Stimulated activated CD4-positive, alpha-beta T cell treated with anti-CD3 and anti-CD28 coated beads, Interleukin-15, amount 100 ng/mL, for 48 hours (primary cell): ENCODE measurements at places on chromosomes 2 and 18.

- DNase-seq: no peak
Measured at GRCh38 chr2:68319398-68320117, at the start of gene CNRIP1. CNRIP1 (minus strand) TSS chr2:68319949; CDS start chr2:68319400, 549 bp downstream.

DNA sequence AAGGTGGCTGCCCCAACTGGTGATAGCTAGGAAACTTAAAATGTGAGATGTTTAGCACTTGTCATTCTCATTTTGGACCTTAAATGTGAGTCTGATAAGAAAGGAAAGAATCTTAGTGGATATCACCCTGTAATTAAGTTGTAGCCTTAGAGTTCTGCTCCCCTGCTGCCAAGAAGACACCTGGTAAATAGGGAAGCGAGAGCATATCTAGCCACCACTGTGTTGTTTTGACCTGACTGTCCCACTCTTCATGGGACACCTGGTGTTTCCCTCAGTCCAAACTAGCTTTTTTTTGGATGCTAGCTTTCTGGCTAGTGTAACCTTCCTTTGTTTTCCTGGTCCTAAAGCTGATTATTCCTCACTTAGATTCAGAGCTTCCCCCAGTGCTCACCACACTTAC lies 357.6 kb downstream of the RAD51AP2 start:
- no peak for DNase-seq

DNA sequence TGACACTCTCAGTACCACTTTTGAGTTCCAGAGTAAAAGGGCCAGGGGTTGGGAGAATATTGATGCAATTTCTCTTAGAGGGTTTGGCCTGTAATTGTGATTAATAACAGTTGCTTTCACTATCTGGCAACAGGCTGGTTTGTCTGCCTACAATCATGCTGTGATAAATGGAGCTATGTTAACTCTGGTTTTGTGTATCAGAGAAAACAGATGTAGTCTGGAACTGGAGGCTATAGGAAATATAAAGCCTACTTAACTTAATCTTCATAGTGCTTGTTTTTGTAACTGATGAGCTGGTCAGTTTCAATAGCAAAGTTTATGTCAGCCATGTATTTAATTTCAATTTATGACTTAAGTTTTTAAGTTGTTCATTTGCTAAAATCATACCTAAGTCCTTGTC lies 138.0 kb downstream of the AGPS start:
- no peak for DNase-seq

DNA sequence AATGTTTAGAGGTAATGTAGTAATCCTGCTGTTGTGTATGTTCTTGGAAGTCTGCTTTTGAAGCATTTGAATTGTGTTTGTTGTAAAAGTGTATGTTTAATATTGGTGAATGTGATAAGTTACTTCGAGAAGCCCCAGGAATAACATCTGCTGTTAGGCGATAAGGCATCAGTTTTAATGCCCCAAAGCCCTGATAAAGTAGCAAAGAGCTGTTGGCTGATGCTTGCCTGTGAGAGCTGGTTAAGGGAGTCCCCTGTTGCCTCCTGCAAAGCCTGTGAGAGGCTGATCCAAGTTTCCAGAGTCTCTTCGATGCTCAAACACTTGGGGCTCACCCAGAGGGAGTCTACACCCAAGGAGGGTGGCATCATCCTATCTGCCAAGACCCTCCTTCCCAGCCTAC lies 110.3 kb downstream of the RNF152 start:
- no peak for DNase-seq

DNA sequence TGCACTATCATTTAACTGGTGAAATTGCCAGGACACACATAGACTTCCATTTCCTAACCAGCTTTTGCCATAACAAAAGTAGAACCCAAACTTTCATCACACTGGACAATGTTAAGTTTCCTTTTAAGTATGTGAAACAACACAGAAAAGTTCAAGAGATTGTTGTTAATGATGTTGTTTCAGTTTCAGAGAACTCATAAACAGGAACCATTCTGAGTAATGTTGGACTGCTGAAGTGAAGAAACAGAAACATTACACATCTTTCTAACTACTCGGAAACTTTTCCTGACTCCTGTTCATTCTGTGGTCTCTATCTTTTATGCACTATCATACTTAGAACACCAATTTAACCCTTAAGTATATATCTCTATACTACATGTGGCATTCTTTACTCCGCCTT lies 179.2 kb downstream of the RIT2 start:
- DNase-seq: no peak

- DNase-seq: no peak
Measured at GRCh38 chr18:26477828-26478466, 70.4 kb downstream of the KCTD1 start.

DNA sequence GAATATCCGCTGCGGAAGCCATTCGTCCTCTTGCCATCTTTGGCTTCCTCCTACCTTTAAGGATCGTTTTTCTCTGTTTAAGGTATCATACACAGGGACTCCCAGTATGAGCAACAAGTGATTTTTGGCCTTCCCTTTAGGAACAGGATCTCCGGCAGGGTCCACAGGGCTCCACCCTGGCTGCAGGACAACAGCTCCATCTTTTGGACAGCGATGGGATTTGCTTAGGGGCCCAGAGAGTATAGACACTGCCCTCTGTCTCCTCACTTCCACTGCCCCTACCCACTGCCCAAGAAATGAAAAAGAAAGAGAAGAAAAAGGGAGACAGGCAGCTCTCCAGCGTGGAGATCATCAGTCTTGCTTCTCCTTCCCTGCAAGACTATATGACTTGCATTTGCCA lies 224.5 kb downstream of the UXS1 start:
- DNase-seq: no peak

DNA sequence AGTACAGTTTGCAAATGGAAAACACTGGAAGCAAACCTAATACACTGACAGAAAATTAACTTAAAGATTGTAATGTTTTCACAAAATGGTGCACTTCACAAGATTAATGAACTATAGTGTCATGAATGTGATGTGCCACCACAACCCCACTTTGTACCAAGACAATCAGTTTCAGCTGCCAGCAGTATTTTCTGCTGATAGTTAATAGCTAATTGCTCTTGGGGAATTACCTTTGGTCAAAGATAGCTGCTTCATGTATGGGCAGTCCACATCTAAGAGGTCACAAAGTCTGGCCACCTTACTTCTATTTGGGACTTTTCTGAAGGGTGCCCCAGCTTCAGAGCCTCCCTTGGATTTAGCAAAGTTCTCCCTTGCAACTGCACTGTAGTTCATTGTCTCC lies 254.0 kb downstream of the CALCRL start:
- DNase-seq: no peak

- no peak for DNase-seq
Measured at GRCh38 chr2:232626584-232626983, 6.8 kb upstream of the EFHD1 start.

- DNase-seq: no peak
Measured at GRCh38 chr2:134682726-134683125, 36.1 kb downstream of the TMEM163 start.

GRCh38 chr18:995629-996028 lies 91.0 kb downstream of the ADCYAP1 start:
- DNase-seq: no peak

GRCh38 chr2:10903861-10904210 lies 7.9 kb upstream of the KCNF1 start:
- DNase-seq: no peak

GRCh38 chr2:176126929-176127773 lies 2.4 kb upstream of the HOXD8 start:
- DNase-seq: no peak

GRCh38 chr2:234211797-234212196 lies 161.3 kb downstream of the SPP2 start:
- DNase-seq: no peak

DNA sequence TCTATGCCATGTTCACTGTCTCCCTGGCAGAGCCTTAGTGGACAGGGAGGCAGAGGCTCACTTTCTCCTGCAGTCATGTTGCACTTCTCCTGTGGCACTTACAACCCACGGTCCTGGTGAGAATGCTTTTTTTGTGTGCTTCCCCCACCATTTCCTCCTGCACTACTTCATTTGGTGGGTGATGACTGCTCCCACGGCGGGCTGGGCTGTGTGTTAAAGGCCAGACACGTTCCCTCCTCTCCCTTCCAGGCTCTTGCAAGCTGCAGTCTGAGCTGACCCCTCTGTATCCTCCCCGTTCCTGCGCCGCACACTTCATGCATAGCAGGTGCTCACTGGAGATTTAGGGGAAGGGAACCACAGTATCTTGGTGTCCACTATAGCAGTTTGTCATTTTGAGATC lies 170.5 kb downstream of the CELF4 start:
- no peak for DNase-seq

DNA sequence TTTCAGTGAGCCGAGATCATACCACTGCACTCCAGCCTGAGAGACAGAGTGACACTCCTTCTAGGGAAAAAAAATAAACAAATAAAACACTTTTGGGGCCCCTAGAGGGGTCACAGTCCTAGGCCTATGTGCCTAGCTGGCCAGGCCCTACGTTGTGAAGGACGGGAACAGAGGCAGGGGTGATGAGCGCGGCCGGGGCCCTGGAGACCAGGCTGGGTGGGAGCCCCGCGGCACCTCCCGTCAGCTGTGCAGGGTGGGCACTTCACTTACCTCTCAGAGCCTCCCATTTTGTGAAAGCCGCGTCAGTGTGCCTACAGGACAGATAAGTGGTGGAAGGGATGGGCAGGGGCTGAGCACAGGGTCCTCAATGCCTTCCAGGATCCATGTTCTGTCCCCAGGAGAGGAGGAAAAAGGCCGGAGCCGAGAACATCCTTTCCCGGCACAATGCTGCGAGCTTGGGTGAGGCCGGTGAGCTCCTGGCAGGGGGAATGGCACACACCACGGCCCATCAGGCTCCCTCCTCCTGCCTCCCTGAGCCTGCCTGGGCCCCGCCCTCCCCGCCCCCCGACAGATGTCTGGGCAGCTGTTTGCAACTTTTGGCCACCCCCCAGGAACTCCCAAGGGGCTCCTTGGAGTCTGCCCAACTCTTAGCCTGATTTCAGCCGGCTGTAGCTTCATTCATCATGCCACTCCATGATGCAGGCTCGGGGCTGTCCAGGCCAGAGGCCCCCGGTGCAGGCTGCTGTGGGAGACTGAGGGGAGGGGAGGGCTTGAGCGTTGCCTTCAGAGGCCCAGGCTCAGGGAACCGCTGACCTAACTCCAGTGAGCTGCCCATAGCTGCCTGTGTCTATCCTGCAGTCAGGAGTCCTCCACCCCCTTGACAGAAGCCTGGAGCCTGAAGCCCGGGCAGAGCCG lies 196.5 kb downstream of the TFCP2L1 start:
- no peak for DNase-seq

GRCh38 chr2:30106543-30106942 lies 40.3 kb upstream of the YPEL5 start:
- no peak for DNase-seq

- no peak for DNase-seq
Measured at GRCh38 chr2:98524168-98524567, 79.5 kb downstream of the INPP4A start.

DNA sequence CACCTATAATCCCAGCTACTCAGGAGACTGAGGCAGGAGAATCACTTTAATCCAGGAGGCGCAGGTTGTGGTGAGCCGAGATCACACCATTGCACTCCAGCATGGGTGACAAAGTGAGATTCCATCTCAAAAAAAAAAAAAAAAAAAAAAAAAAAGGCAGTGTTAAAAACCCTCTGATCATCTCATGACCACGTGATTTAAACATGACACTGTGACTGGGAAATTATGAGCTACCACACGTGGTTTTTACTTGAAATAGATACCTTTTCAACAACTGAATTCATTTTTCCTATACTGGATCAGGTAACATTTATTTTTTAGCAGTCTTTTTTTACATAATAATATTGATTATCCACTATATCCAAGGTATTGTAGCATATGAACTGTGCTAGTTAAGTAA lies 102.7 kb downstream of the PTRHD1 start:
- DNase-seq: no peak

- no peak for DNase-seq
Measured at GRCh38 chr2:161206471-161207032, 46.3 kb downstream of the TANK start.

GRCh38 chr2:219369447-219369861 lies 18.3 kb downstream of the DNPEP start:
- no peak for DNase-seq

DNA sequence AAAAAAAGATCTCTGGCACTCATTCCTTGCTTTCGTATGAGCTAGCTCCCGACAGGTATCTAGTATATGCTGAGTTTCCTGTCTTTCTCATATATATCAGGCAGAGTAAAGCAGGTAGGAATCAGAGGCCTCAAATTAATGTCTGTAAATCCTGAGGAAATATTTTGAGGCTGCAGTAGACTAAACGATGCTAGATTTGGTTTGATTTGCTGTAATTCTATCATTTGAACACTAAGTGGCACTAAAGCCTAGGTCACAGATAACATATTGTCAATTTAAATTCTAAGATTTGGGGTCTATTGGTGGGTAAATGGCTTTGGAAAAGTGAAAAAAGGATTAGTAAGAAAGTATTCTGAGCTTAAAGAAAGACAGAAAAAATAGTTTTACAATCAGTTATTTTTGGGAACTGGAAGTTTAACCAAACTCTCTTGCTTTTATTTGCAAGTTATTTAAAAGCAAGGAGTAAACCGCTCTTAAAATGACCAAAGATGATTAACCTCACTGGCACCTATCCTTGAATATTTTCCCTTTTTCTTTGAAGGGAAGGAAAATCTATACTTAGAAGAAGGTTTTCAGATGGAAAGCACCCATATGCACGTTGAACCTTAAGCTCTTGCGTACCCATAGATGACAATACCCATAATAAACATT lies 37.6 kb upstream of the SLC4A10 start:
- no peak for DNase-seq

DNA sequence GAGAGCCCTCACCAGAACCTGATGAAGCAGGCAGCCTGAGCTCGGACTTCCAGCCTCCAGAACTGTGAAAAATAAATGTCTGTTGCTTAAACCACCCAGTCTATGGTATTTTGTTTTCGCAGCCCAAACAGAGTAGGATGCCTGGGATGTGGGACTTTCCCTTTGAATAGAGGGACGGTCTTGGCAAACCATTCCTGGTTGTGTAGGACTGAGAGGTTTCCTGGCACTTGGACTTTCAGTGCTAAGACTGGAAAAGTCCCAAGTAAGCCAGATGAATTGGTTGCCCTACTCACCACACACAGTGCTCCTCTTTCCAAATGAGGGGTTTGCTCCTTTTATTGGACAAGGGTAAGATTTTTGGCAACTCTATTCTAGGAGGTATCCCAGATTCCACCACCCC lies 46.8 kb upstream of the ACMSD start:
- DNase-seq: no peak

- no peak for DNase-seq
Measured at GRCh38 chr2:7530001-7530400, 612.8 kb downstream of the RNF144A start.
